ENCODE measurements at places on chromosomes 2 and 18.

- DNase-seq, result no peak
These were observed 436.7 kb downstream of the ZEB2 start for GRCh38 chr2:144083211-144083610.

- DNase-seq, result no peak
These were observed 68.1 kb downstream of the CCDC178 start for GRCh38 chr18:33372442-33372841.

GRCh38 chr18:51739044-51739666, 541.7 kb upstream of the MEX3C start:
- no peak for DNase-seq

DNA sequence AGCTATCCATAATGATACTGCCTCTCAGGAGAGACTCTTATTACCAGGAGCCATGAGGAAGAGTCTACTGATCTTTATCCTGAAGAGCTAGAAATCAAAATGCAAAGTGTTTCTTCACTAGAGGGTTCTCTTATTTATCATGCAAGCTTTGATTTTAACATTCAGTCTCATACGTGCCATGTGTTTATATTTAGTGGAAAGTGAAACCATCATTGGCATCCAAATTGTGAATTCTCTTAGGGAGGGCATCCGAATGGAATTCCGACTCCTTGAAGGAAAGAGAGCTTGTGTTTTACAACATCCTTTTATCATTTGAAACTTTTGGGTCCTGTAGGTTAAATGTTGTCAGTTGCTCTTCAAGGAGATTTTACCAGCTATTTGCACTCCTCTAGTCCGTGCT, 170.4 kb upstream of the SESTD1 start:
- no peak for DNase-seq

GRCh38 chr2:179311101-179311500, 46.5 kb upstream of the SESTD1 start:
- no peak for DNase-seq

DNA sequence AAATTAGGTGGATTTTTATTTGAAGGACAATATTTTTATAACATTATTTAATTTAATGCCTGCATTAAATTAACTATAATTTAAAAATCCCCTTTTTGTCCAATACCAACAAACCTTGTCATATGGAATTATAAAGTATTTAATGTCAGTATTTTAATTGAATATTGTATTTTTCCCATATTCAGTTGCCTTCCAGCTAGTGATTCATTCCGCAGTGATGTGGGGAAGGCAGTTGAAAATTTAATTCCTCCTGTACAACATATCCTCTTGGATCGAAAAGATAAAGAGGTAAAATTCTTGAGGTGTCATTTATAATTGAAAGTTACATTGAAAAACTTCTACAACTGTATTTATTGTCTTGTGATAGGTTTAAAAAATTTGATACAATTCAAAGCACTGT, 40.4 kb downstream of the WDR7 start:
- DNase-seq, result no peak

- no peak for DNase-seq
These were observed 4.7 kb downstream of the RTKN start for GRCh38 chr2:74436848-74437695.
